ENCODE measurements at places on chromosomes 12 and 14. TPM values are rescaled to one million over a fixed set of nuclear protein-coding genes. Genes with fewer than 3 reads are reported as not detected.

MYH7 gene
- total RNA-seq, result 69.1 TPM

GPRC5D gene
- total RNA-seq, result not detected

CLEC9A gene
- 0.27 TPM for total RNA-seq

SCNN1A gene
- 4.9 TPM for total RNA-seq

OTX2 gene
- total RNA-seq, result 538 TPM

PLEK2 gene
- total RNA-seq, result 3.0 TPM

SIX4 gene
- 9.4 TPM for total RNA-seq

CMA1 gene
- not detected for total RNA-seq
